ENCODE measurements at places on chromosomes 13 and 19.

DNA sequence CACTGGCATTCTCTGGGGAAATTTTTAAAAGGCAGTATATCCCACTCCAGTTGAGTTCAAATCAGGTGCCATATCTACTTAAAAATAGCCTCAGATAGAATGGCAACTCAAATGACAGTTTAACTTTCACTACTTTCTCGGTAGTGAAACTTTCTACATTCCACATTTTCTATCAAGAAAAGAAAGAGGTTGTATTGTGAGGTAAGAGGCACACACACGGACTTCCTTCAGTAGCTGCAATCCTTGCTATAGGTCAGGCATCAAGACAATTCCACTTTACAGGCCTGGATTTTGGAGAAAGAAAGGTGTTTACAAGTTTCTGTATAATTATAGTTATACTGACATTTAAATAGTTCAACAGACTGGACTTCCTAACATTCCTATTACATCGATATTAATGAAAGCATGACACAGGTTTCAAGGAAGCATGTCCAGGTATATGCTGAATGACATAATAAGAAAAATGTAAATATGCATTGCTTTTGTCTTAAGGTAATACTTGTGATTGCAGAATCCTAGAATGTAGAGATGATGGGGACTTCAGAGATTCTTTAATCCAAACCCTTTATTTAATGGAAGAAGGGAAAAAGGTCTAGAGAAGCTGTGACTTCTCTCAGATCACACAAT is 5.2 kb downstream of the STARD13 start:
- DNase-seq, result no peak

- DNase-seq, result no peak
These were observed 13.9 kb downstream of the RABAC1 start for GRCh38 chr19:41945135-41945766.

- no peak for DNase-seq
These were observed 11.2 kb upstream of the SIGLEC6 start for GRCh38 chr19:51542699-51543098.

GRCh38 chr13:109725995-109726637 is 60.3 kb downstream of the IRS2 start:
- no peak for DNase-seq

All from progenitor cell of endocrine pancreas (in vitro differentiated cells).